ENCODE measurements at places on chromosomes 2 and 18.

- peak; percentile 70 for ATAC-seq
Measured at GRCh38 chr2:100262555-100263320, 59.6 kb downstream of the LONRF2 start.

DNA sequence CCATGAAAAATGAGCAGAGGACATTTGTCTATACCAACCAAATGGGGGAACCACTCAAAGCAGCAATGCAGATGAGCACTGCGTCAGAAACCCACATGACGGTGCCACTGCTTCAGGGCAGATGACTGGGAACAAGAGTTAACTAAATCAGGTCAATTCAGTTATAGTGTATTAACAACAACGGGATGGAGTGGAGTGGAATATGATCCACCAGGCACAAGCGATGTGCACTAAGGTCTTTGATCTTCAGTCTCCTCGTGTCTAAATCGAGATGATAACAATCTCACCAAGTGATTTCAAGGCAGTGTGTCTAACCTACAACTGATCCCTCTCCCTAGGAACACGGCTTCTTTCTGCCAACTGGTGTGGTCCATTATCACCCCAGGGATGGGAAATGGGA lies 269.0 kb downstream of the RAD51AP2 start:
- ATAC-seq = no peak

- ATAC-seq = no peak
Measured at GRCh38 chr2:171185165-171185818, 24.6 kb upstream of the TLK1 start.

DNA sequence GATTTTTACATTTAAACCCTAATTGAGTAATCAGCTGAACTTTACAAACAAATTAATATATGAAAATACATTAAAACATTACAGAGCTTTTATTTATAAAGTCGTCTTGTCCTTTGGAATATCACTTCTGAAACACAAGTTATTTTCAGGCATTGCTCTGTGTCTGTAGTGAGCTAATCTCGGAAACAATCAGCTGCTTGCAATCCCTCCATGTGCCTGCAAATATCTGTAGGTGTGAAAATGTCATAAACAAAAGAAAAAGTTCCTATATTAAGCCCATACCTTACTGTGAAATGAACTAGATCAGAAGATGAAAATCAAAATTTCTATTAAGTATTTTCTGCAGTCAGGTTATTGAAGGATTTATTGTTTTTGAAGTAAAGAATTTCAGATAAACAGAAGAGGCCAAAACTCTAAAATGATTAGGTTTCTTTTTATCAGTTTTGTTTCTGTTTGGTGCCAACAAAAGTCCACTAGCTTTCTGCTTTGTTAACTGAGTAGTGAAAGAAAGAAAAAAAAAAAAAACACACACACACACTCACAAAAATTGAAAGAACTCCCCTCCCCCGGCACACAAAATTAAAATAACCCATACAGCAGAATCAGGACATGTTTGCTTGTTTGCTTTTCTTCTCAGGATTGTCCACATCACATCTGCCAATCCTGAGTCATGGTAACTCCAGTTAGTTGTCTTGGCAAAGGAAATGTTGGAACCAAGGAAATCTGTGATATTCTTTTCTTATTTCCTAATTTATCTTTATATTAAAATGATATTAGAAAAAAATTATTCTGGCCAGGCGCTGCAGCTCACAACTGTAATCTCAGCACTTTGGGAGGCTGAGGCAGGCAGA lies 627.0 kb upstream of the SLC39A10 start:
- ATAC-seq = no peak

- no peak for ATAC-seq
Measured at GRCh38 chr2:9844576-9844975, 1.3 kb downstream of the TAF1B start.

DNA sequence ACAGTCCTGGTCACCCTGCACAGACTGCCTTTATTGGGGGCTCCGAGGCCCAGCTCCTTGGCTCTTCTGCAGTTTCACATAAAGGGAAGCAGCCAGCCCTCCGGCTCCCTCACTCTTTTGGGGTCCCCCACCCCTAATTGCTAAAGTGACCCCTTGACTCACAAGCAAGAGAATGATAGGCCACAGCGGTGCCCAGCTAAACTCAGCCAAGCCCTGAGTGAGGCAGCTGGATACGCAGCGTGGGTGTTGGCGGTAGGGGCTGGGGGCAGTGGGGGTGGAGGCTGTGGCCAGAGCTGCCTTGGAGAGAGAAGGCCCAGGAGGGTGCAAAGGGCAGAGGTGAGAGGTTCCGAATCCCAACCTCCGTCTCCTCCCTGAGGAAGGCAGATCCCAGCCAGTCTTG lies 25.5 kb upstream of the ALPP start:
- ATAC-seq = no peak

DNA sequence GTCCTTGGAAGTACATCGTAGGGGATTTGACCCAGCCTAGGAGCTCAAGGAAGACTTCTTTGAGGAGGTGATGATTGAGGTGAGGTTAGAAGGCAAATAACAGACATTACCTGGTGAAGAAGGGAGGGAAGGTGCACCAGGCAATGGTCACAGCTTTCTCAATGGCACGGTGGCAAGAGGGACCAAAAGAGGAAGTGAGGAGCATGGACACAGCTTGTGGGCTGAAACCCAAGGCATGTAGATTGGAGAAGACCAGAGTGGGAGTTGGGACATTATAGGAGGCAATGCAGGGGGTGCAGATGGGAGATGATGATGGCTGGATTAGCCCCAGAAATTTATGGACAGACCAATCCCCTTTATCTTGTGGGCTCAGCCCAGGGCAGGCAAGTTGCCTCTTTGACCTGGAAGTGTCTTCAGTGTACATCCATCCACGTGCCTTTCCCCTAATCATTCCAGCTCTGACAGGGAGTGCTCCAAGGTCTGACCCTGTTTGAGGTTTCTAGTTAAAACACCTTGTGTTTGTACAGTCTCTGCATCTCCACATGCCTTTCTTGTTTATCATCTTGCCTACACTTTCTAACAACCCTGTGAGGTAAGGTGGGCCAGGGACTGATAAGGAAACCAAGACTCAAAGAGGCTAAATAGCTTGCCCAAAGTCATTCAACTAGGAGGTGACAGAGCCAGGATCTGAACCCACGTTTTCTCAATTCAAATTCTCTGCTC lies 59.1 kb downstream of the NRP2 start:
- ATAC-seq = no peak

DNA sequence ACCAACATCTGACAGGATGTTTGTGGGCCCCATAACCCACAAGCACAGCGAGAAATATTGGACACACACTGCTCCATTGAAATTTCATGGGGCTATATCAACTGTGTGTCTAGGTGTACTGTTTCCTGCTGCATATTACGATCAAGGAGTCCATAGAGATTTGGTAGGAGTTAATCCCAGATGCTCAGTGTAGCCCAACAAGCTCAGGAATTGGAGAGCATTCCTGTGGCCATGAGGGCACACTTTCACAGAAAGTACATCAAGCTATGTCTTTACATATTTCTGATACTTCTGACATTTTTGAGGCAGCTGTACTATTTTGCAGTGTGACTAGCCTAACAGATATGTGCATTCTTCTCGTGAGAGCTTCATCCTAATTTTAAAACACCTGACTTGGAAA lies 473.1 kb downstream of the PTH2R start:
- no peak for ATAC-seq

DNA sequence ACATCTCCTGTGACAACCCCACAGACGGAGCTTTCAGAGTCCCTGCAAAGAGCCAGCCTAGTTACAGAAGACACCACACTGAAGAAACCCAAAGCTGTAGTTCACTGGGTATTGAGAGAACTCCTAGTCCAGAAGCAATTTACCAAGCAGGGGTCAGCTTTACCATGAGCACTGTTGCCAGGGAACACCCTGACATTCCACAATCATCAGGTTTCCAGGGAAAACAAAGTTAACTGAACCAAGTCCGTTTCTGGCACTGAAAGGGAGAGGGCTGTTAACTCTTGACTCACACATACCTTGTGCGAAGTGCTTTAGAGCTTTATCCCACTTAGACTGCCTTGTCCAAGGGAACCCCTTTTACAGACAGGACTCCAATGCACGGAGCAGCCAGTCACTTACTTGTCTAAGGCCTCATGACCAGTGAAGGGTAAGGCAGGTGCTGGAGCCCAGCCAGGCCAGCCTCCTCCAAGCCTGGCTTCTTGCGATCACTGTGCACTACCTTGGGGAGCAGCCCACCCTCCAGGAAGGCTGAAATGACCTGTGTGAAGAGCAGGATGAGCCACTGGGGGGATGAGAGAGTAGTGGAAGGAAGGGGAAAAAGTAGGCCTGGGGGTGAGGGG lies 53.9 kb downstream of the REEP1 start:
- ATAC-seq = no peak

DNA sequence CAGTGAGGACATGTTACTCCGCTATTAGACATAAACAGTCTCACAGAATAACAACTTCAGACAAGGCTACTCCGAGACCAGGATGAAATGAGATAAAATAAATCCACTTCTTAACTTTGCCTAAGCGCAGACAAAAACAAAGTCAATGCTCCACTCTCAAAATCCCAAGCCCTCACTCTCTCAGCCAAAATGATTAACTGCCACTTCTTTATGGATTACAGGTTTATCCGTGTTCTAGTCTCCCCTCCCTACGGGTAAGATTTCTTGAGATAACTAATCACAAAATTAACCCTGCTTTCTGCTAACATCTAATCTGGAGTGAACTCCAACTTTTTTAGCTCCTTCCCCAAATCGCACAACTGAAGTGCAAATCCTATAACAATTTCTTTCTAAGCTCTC lies 1.1 kb upstream of the CRYGC start:
- no peak for ATAC-seq
